Activated B cell treated with CpG ODN at 0.5 μM for 24 hours (primary cell): ENCODE measurements at places on chromosomes 11 and 22. TPM values are rescaled to one million over a fixed set of nuclear protein-coding genes. Genes with fewer than 3 reads are reported as not detected.
A peak's percentile ranks its signal among the peaks of the same experiment; 100 is the strongest.

DNA sequence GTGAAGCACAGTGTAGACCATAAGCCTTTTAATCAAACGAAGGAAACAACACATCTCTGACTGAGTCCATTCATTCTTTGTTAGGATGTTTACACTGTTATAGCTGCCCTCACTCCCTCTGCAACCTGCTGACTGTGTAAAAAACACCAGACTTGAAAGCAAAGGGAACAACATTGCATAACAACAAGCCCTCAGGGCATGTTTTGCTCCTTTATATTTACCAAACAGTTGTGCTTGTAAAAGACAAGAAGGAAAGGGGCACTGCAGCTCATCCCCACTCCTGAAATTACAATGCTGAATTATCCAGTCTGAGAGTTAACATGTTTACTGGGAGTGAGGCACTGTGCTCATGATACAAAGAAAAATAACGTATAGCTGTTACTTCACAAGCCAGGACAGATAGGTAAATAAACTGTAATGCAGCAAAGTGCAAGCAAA, 46.4 kb downstream of the RAB30 start:
- DNase-seq, result no peak
- H3K4me1 ChIP-seq, result peaks cover 81% of the 10 kb centered on the region
- no peak overlapping the region for H3K27ac ChIP-seq
- no peak overlapping the region for H3K4me3 ChIP-seq
- H3K27me3 ChIP-seq, result no peaks in the 10 kb centered on the region

GRCh38 chr22:29704528-29705285, 15.1 kb upstream of the CABP7 start:
- no peak overlapping the region for H3K4me3 ChIP-seq
- H3K36me3 ChIP-seq, result no peaks in the 10 kb centered on the region
- no peak overlapping the region for H3K27ac ChIP-seq
- H3K4me1 ChIP-seq, result peaks cover 20% of the 10 kb centered on the region
- no peak for DNase-seq

DNA sequence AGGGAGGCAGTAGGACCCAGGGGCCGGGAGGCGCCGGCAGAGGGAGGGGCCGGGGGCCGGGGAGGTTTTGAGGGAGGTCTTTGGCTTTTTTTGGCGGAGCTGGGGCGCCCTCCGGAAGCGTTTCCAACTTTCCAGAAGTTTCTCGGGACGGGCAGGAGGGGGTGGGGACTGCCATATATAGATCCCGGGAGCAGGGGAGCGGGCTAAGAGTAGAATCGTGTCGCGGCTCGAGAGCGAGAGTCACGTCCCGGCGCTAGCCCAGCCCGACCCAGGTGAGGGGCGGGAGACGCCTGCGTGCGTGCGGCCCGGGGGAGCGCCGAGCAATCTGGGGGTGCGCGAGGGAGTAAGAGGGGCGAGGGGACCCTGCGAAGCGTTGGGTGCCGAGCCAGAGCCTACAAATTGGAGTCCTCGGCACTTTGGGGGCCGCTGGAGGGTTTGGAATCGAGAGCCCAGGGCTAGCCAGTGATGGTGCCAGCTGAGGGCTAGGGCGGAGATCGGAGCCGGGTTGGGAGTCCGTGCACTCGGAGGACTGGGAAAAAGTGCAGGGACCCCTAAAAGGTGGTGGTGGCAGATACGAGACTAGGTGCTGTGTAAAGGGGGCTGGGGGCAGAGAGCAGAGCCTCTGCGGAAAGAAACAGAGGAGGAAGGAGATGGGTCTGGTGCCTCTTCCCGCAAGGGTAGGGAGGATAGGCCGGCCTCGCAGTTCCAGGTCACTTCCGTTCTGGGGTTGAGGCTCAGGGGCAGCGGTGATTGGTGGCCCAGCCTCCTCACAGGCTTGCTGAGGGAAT, at the start of gene SERPINH1:
Gene SERPINH1, plus strand, starts transcription at position 206 of the 788 bp plus-strand sequence. CDS start 4,097 bp downstream, outside the sequence.
- peak within 1 kb of the TSS; percentile 76 for H3K27ac ChIP-seq
- peak; percentile 47 for DNase-seq
- H3K4me3 ChIP-seq, result peak within 1 kb of the TSS; percentile 93
- H3K27me3 ChIP-seq, result peaks cover 2% of the 10 kb centered on the region
- peaks cover 20% of the 10 kb centered on the region for H3K4me1 ChIP-seq

GRCh38 chr11:26201411-26201810, 130.5 kb upstream of the ANO3 start:
- no peak overlapping the region for H3K27ac ChIP-seq
- H3K36me3 ChIP-seq, result no peaks in the 10 kb centered on the region
- H3K27me3 ChIP-seq, result no peaks in the 10 kb centered on the region
- DNase-seq, result no peak
- H3K4me1 ChIP-seq, result peaks cover 7% of the 10 kb centered on the region

- no peak overlapping the region for H3K27ac ChIP-seq
- no peak for DNase-seq
- H3K4me1 ChIP-seq, result no peaks in the 10 kb centered on the region
- no peak overlapping the region for H3K4me3 ChIP-seq
- H3K36me3 ChIP-seq, result no peaks in the 10 kb centered on the region
- no peaks in the 10 kb centered on the region for H3K27me3 ChIP-seq
Measured at GRCh38 chr11:132590986-132591385, 941.3 kb downstream of the OPCML start.

GRCh38 chr22:47421846-47422245, 659.4 kb downstream of the TBC1D22A start:
- H3K4me1 ChIP-seq, result no peaks in the 10 kb centered on the region
- peaks cover 9% of the 10 kb centered on the region for H3K27me3 ChIP-seq
- no peak overlapping the region for H3K4me3 ChIP-seq
- H3K27ac ChIP-seq, result no peak overlapping the region

DNA sequence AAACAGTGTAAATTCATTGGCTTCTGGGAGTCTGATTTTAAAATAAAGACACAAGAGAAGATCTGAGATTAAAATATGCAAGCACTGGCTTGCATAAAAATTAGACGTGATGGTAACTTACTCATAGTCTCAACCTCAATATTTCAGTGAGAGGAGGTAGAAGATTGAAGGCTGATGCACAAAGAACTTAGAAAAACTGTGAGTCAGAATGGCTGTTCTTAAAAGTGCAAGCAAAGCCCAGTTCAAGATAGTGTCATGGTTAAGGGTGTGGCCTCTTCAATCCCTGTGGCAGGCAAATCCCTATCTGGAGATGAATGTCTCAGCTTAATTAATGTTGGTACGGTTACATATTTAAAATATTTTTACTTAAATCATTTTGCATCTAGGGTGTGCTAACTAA, 33.6 kb upstream of the FIBIN start:
- no peak for DNase-seq
- H3K27ac ChIP-seq, result no peak overlapping the region
- H3K27me3 ChIP-seq, result no peaks in the 10 kb centered on the region
- H3K4me1 ChIP-seq, result no peaks in the 10 kb centered on the region

GRCh38 chr11:8732748-8733241, 50.2 kb downstream of the RPL27A start:
- peak overlapping the region; percentile 90 for H3K27ac ChIP-seq
- peaks cover 34% of the 10 kb centered on the region for H3K4me1 ChIP-seq
- H3K36me3 ChIP-seq, result no peaks in the 10 kb centered on the region
- peak overlapping the region; percentile 69 for H3K4me3 ChIP-seq
- H3K27me3 ChIP-seq, result no peaks in the 10 kb centered on the region

DNA sequence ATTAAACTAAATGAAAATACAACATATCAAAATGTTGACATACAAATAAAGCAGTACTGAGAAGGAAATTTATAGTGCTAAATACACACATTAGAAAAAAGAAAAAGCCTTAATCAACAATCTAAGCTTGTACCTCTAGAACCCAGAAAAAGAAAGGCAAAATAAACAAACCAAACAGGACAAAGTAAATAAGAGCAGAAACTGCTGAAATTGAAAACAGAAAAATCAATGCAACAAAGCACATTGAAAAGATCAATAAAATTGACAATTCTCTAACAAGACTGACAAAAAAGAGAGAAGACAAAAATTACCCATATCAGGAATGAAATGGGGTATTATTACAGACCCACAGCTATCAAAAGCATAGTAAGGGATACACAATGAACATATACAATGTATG, 21.0 kb downstream of the DCUN1D5 start:
- H3K4me1 ChIP-seq, result peaks cover 38% of the 10 kb centered on the region
- no peaks in the 10 kb centered on the region for H3K27me3 ChIP-seq
- H3K27ac ChIP-seq, result no peak overlapping the region
- DNase-seq, result no peak
- no peak overlapping the region for H3K4me3 ChIP-seq
- peaks cover 57% of the 10 kb centered on the region for H3K36me3 ChIP-seq

DNA sequence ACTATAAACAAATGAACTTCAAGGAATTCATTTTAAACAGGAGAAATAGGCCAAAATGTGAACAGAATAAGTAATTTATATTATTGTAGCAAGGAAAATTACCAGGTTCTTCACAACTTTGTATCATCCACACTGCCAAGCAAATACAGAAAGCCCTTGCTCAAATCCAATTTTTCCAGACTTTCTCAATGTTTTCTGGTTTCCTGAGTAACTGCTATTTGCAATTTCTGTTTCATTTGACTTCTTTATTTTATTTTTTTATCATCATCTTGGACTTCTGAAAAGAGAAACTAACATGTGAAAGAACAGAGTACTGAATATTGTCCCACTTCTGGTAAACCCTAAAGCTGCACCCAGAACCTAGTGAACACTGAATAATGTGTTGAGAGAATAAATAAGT, 61.0 kb downstream of the SLC1A2 start:
- no peak overlapping the region for H3K4me3 ChIP-seq
- no peak for DNase-seq
- H3K4me1 ChIP-seq, result no peaks in the 10 kb centered on the region

DNA sequence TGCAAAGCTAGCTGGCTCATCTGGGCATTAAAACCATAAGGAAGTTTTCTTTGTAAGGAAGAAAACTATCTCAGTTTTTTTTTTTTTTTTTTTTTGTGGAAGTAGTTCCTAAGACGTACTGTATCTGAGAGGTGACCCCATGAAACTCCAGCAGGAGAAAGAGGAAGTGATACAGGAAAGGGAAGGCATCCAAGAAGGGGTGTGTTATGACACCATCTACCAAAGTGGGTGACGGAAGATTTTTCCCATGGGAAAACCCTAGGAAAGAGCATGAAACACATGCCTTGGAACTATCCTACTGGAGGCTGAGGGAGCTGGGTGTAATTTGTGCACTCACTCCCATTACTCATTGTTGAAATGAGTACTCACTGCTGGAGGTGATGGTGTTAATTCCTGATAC, 63.8 kb upstream of the ARHGAP20 start:
- H3K27me3 ChIP-seq, result no peaks in the 10 kb centered on the region
- no peaks in the 10 kb centered on the region for H3K36me3 ChIP-seq
- H3K4me1 ChIP-seq, result peaks cover 4% of the 10 kb centered on the region
- H3K27ac ChIP-seq, result no peak overlapping the region
- no peak overlapping the region for H3K4me3 ChIP-seq
- DNase-seq, result no peak

GRCh38 chr11:34975482-34975881, 59.1 kb downstream of the PDHX start:
- no peaks in the 10 kb centered on the region for H3K27me3 ChIP-seq
- no peaks in the 10 kb centered on the region for H3K4me1 ChIP-seq
- H3K36me3 ChIP-seq, result peaks cover 70% of the 10 kb centered on the region

DNA sequence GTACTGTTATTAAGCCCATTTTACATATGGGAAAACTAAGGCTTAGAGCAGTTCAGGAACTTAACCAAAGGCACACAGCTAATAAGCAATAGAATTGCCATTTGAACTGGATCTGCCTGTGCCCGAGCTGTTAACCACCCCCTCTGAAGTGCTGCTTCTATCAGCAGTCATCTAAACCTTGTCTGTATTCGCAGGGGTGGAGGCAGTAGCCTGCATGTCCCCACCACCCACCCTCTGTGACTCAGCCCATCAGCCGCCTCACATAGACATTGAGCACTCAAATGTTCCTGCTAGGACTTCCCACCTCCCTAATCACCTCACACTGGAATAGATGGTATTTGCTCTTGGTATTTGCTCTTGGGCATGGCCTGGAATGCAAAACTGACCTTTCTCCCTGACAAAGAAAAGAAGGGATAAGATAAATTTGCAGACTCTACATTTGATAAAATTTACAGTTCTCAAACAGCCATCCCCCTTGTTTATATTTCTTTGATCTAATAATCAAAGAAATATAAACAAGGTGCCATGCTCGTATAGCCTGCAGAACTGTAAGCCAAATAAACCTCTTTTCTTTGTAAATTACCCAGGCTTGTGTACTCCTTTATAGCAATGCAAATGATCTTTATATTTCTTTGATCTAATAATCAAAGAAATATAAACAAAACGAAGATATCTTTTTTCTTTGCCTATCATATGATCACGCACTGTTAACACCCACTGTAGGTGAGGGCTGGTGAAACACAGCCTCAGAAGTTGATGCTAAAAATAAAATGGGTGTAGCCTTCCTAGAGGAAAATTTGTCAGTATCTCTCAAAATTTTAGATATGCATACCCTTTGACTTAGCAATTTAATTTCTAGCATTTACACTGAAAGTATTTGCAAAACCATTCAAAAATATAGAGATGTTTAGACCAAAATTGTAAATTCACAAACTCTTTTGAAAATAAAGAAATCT, 15.9 kb downstream of the DKK3 start:
- H3K36me3 ChIP-seq, result no peaks in the 10 kb centered on the region
- H3K4me1 ChIP-seq, result no peaks in the 10 kb centered on the region
- no peak for DNase-seq
- H3K27me3 ChIP-seq, result peaks cover 15% of the 10 kb centered on the region
- no peak overlapping the region for H3K4me3 ChIP-seq

DNA sequence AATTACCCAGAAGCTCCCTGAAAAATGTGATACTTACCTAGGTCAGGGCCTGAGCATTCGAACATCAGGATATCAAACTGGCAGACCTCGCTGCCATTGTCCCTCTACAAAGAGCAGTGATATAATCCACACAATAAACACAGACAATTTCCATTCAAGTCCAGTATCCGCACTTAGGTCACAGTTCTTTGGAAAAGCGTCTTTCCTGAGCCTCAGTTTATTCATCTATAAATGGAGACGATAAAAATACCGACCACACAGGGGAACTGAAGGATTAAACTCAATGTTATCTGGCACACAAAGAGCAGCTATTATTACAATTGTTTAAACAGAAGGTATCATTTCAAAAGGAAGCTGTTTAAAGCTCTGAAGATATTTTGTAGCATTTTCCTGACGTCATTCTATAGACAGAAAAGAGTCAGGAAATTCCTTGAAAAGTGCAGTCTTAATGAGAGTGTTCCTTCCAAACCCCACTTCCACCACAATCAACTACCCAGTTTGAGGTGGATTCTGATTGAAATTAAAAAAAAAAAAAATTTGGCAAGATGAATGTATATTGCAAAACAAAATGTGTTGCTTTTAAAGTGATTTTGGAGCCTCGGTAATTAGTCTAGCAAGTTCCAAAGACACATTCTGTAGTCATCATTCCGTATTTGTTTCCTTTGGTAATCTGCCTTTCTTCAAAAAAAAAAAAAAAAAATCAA, 47.2 kb upstream of the IGSF9B start:
- no peak overlapping the region for H3K4me3 ChIP-seq
- no peaks in the 10 kb centered on the region for H3K36me3 ChIP-seq
- H3K27ac ChIP-seq, result no peak overlapping the region

CBL gene
- total RNA-seq, result 26.2 and 27.8 TPM in 2 replicates

OR10W1 gene
- total RNA-seq, result not detected in 2 replicates

MPZL3 gene
- total RNA-seq, result 2.9 and 3.7 TPM in 2 replicates

TIGD3 gene
- total RNA-seq, result 1.4 and 1.6 TPM in 2 replicates

CNTF gene
- total RNA-seq, result 3.2 and 3.9 TPM in 2 replicates

KRTAP5-9 gene
- total RNA-seq, result 0.37 and 0.53 TPM in 2 replicates

PARVG gene
- 91.6 and 96.1 TPM in 2 replicates for total RNA-seq
